Stimulated activated CD4-positive, alpha-beta T cell treated with anti-CD3 and anti-CD28 coated beads, TNF-alpha, amount 100 ng/mL, for 48 hours (primary cell): ENCODE measurements at places on chromosomes 2 and 18.

DNA sequence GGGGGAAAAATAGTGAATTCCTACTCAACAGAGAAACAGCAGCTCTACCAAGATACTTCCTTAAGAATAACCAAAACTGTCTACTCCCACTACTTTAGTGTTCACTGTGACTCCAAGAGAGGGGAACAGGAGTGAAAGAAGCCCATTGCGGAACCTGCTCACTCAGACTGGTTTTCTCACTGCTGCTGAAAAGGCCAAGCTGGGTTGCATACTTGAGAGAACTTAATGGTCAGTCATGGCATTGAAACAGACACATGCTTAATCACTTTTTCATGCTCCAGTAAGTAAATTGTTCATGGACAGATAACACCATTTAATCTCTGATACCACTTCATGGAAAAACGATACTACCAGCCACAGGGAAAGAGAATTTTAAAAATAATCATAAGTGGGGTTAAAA is 35.7 kb upstream of the SLC8A1 start:
- DNase-seq, result no peak

GRCh38 chr2:241860184-241861078 is 1.7 kb upstream of the PDCD1 start:
- no peak for DNase-seq

DNA sequence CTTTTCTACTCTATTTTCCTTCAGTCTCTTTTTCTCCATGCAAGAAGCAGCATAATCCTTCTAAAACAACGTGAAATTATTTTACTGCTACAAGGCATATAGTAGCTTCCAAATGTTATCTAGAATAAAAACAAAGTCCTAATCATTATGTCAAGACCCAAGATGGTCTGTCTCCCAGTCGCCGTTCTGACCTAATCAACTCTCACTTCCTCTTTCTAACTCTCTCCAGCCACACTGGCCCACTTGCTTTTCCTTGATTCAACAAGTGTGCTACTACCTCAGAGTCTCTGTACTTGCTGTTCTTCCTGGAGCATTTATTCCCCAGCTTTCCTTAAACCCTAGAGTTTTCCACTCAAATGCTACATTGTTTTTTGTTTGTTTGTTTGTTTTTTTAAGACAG is 1491.2 kb downstream of the LRP1B start:
- no peak for DNase-seq

DNA sequence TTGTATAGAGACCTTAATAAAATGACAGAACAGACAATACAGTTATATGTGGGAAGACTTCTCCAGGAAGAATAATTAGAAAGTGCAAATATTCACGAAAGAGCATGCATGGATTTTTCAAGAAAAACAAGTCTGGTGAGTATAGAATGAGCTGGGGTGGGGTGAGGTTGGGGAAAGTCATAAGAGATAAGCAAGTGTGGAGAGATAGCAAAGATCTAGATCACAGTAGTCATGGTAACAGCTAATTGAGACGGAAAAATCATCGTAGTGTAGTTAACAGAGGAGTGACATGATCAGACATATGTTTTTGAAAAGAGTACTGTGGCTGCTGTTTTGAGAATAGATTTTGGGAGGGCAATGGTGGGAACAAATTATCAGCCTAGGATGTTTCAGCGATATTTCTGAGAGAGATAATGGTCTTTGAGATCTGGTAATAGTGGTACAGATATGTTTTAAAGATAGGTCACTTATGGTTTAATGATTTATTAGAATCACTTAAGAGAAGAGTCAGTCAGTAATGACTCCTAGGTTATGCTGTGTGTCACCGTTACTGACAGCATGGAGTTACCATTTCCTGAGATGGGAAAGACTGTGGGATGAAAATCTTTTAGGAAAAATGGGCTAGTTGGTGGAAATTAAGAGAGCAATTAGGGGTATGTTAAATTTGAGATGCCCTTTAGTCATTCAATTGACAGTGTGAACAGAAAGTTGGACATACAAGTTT is 248.5 kb upstream of the SLC8A1 start:
- DNase-seq, result no peak

- no peak for DNase-seq
These were observed 32.4 kb downstream of the AP1S3 start for GRCh38 chr2:223805008-223805407.

DNA sequence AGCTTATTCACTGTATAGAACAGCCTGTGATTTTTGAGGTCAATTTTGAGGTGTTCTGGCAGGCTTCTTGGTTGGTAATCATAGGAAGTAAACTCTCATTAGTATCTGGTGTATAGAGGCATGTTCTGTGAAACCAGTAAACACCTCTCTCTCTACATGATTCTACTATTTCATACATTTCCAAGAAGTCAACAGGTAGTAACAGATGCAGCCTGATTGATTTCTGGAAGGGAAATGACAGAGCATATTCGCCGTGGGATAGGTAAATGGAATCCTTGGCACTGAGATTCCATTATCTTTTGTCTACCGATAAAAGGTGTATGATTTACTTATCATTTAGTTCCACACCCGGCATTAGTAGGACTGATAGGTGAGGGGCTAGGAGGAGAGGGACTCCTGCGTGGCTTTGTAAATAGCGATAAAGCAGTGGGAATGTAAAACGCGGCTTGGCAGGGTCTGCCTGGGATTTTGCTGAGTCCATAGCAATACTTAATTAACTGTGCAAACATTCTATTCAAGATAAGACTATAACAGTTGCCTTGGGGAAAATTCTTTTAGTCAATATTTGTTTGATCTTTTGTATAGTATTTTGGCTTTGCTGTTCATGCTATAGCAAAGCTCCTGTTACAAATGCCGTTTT is 32.3 kb downstream of the LYPD6B start:
- no peak for DNase-seq

DNA sequence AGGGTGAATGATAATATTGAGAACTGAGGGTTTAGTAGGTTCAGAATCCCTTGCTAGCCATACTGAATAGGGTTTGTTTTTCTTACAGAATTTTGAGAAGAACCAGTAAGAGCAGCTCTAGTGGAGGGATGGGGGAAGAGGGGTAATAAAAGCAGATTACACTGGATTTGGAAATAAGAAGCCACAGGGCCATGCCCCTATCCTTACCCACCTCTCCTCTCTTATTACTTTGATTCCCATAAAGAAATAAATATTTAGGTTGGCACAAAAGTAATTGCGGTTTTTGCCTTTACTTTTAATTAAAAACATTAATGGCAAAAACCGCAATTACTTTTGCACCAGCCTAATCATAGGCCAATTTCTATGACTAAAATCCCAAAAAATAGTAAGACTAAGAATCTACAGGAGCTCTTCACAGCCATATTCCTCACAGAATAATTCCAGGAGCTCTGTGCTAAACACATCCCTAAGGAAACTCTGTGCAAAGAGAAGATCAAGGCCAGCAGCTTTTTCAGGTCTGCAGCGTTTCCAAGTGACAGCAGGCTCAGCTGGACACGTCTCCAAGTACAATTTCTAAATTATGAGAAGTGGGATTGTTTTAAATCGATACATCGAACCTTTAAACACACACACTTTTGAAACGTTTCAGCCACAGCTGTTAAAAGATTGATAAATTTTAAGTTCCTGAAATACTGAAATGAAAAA is 58.4 kb upstream of the RTN4 start:
- DNase-seq, result no peak

DNA sequence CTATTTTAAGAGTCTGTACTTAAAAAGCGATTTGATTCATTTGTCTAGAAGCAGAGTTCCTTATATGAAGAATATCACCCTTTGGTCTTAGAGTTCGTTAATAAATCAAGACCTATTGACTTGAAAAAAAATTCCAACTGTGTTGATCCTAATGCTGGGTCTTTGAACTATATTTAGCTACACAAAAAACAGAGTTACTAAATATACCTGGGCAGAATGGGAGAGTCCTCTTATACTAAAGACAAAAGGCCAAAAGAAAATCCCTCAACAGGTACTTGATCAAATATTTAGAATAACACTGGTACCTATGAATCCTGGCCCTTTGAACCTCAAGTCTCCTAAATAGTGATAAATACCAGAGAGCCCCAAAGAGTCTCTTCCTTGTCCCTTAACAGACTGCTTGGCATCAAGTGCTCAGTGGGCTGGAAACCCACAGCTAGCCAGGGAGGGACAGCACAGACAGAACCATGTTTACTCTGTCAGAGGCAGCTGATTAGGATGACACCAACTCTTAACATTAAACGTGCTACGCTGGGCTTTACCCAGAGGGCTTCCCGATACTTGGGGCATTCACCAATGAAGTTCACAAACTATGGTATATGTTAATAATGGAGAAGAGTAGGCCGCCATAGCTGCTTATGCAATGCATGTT is 95.1 kb downstream of the FIGN start:
- no peak for DNase-seq

- DNase-seq, result no peak
These were observed 51.2 kb downstream of the DYSF start for GRCh38 chr2:71504611-71505010.

DNA sequence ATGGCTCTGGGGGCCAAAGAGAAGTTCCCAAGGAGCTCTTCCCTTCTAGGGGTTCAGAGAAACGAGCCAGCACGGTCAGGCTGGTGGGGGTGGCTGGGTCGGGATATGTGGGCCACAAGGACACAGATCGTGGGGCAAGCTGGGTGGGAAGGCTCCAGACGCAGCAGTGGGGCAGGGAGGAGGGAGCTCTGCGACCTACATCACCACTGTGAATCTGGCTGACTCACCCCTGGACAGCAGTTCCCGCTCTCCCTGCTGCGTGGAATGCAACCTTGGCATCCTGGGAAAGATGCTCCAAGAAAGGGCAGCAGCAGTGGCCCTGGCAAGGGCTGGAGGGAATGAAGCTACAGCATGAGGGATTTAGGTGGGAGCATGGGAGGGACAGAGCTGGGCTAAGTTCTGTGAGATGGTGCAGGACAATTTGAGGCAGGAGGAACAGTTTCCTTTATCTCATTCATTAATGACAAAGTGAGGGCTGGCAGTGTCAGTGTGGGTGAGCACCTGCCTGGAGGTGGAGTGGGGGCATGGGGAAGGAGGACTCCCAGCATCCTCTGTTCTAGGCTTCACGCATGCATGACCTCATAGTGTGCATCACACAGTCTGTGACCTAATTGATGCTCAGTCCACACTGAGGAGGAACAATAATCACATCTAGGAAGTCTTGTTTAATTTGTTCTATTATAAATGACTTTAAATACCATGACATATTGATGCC is 25.0 kb downstream of the CELF4 start:
- DNase-seq, result no peak
